ENCODE measurements at places on chromosomes 1 and 21.

- no peak for DNase-seq
These were observed 496.0 kb downstream of the AGBL4 start for GRCh38 chr1:49527606-49528305.

GRCh38 chr1:205355075-205355453, 1.7 kb downstream of the KLHDC8A start:
- no peak for DNase-seq

DNA sequence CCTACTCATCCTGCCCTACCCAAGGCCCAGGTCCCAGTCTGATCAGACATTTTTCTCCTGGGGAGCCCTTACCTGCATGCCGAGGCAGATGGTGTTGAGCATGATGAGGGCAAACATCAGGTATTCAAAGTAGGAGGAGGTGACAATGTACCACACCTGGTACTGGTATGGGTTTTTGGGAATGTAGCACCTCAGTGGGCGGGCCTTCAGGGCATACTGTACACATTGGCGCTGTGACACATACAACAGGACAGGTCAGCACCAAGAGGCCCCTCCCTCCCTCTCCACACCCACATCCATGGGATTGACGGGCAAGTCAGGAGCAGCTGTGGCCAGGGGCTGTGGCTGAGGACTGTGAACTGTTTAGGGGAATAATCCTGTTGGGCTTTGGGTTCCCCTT, 37.1 kb upstream of the KIF21B start:
- DNase-seq, result no peak

DNA sequence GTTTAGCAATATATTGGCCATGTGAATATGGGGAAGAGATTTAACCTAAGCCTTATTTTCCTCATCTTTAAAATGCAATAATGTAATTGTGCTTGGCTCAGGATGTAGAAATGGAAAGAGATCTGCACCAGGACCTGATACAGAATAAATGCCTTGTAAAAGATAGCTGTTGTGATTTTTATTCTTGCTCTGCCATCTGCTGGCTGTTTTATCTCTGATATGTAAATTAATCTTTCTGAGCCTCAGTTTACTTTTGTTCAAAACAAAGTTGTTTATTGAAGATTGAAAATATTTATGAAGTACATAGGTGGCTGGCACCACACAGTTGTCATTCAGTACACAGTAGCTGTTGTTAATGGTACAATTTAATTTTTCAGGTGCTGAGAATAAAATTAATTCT, 21.9 kb downstream of the ZYG11B start:
- DNase-seq, result no peak

DNA sequence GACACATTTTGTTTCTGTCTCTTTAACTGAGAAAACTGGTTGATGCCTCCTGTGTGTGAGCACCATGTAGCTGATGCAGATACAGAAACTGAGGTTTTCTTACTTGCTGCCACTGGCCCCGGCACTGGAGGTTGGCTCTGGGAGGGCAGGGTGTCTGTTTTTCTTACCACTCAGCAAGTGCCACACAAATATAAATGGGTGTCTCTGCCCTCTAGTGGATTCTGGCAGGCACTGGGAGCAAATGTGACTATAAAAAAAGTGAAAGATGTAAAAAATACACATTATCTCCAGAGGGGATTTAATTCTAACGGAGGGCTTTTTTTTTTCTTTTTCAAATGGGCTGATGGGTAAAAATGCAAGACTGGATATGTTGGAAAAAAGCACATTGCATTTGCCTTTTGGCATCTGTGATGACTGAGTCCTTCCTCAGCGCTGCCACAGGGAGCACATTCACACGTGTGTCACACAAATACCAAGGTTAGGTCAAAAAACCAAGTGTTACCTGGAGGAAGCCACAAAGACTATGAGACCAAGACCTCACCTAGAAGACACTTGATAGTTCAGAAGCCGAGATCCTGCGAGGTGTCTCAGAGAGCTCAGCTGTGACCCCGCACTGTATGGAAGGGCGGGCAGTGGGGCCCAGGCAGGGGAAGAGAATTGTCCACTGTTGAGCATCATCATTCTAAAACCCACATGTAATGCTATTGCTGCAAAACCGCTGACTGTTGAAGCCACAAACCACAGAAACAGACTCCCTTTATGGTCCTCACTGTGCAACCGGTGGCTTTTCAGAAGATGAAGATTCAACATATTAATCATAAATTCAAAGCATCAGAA, 18.9 kb downstream of the PGBD2 start:
- DNase-seq, result peak; percentile 16

GRCh38 chr1:2833454-2834145, 32.1 kb upstream of the TTC34 start:
- DNase-seq, result no peak

DNA sequence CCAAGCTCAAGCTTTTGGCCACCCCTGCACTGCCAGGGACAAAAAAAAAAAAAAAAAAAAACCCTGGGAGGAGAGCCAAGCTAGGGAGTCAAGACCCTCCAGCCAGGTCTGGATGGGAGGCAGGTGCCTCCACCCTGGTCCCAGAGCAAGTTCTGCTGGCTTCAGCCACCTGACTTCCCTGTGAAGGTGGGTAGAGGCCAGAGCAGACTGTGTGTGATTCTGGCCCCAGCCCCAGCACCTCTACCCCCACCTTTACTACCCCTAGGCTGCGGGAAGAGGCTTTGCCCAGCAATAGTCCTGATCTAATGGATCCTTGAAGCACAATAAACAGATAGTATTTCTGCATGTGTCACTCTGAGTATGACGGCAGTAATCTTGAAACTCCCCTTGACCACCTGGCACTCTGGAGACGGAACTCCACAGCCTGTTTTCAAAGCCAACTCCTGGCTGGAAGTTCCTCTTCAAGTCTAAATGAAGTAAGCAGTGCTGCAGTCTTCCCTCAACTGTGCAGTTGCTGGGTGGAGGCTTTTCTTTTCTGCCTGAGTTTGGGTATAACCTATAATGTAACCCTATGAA, 9.8 kb downstream of the PDZK1IP1 start:
- DNase-seq, result no peak

DNA sequence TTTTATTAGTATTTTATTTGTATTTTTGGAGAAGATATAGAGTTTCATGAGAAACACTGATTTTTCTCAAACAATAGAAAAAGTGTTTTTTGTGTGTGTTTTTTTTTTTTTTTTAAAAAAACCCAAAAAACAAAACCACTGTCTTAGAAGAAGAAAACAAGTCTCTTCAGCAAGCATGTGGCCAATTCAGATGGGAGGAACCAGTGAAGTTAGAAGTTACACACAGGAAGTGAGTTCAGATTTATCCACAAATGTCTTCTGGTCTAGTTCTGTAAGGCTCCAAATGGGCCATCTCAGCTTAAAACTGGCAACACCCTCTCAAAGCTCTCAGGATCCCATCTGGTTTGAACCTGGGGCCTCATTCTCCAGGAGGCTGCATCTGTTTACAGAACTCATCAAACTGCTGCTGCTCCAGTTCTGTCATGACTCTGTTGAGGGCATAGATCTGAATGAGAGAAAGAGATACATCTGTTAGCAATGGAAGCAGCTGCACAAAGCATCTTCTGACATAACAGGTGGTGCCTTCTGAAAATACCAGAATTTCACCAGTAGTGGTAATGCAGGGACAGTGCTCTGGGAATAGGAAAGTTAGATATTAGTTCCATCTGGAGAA, 9.8 kb upstream of the ERMAP start:
- DNase-seq, result no peak

DNA sequence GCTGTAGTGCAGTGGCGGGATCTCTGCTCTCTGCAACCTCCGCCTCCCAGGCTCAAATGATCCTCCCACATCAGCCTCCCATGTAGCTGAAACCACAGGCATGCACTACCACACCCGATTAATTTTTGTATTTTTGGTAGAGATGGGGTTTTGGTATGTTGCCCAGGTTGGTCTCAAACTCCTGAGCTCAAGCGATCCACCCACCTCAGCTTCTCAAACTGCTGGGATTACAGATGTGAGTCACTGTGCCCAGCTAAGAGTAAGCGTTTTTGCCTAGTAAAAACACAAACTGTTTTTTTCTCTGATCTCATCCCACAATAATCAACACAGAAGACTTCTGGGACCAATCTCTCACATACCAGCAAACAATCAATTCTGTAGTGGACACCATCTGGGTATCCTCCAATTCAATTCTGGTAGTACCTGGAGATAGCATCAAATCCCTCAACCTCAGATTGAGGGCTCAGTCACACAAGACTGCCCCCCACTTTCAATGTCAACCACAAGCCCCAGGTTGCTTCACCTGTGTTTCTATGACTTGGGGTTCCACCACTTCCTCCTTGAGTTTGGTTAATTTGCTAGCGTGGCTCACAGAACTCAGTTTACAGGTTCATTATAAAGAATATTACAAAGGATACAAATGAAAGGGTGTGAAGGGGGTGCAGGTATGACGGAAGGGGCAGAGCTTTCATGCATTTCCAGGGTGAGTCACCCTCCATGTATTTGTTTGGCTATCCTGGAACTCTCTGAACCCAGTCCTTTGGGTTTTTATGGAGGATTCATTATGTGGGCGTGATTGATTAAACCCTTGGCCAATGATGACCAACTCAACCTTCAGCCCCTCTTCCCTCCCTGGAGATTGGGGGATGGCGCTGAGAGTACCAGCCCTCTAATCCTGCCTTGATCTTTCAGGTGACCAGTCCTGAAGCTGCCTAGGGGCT, 40.0 kb upstream of the RHOU start:
- DNase-seq, result no peak

GRCh38 chr1:94727846-94728715, 92.1 kb upstream of the SLC44A3 start:
- no peak for DNase-seq

GRCh38 chr21:23130308-23130707, 2132.1 kb downstream of the NCAM2 start:
- DNase-seq, result no peak

DNA sequence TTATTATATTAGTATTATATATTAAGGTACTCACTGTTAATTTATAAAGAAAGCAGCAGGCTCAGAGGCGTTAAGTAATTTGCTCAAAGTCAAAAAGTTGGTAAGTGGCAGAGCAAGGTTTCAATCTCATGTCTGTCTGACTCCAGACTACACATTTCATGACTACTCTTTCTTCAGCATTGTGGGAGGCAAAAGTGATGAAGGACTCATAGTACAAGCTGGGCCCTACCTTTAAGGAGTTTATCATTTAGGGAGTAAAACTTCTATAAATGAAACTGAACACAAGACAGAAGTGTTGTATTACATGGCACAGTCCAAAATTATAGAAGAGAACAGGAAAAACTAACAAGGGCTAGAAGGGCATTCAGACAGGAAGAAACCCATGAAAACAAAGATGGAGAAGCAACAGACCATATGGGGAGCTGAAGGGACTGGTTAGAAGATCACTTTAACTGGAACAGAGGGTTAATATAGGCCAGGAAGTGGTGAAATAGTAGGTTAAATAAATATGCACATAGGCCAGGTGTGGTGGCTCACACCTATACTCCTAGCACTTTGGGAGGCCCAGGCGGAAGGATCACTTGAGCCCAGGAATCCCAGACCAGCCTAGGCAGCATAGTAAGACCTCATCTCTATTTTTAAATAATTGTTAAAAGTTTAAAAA, 11.5 kb downstream of the SORT1 start:
- DNase-seq, result no peak

GRCh38 chr1:206455289-206455665, 15.0 kb upstream of the IKBKE start:
- DNase-seq, result no peak

GRCh38 chr1:64451440-64451839, 18.5 kb upstream of the CACHD1 start:
- no peak for DNase-seq

DNA sequence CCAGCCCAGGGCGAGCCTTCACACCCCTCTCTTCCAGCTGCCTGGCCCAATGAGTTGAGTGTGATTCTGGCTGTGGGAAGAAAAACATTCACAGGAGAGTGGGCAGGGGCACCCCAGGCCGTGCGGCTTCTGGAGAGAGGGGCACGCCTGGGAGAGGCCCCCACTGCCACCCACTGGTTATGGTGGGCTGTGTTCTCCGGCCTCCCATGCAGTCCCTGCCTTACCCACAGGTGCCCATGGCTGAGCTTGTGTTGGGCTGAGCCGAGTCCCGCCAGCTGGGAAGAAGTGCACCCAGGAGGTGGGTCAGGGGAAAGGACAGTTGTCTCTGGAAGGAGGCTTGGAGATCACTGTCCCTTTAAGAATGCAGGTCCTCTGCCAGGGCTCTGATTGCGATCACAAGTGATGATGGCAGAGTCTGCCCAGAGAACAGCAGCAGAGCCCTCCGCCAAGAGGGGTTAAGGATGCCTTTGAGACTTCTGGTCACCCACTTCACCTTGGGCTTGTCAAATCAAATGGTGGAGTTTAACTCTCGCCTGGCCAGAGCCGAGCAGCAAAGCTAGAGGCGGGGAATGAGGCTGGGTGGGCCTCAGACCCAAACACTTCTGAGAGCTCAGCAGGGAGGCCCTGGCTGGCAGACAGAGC, 124.7 kb upstream of the ARHGEF16 start:
- no peak for DNase-seq

DNA sequence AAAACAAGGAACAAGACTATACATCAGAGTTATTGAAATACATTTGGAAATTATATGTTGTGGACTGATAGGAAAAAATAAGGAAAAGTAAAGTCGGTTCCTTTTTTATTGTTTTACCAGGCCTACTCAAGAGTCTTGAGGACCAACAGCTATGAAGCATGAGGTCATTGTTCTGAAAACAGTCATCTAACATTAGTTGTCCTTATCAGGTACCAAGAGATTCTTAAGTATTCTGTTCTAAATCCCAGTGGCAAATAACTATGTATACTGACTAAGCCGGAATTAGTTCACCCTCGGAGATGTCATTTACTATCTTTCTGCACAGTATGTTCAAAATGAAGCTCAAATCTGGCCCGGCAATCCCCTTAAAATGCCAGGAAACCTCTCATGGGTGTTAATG, 585 bp downstream of the ADGRL4 start:
- no peak for DNase-seq

- no peak for DNase-seq
These were observed 1.4 kb downstream of the BCL10 start for GRCh38 chr1:85274969-85275453.

DNA sequence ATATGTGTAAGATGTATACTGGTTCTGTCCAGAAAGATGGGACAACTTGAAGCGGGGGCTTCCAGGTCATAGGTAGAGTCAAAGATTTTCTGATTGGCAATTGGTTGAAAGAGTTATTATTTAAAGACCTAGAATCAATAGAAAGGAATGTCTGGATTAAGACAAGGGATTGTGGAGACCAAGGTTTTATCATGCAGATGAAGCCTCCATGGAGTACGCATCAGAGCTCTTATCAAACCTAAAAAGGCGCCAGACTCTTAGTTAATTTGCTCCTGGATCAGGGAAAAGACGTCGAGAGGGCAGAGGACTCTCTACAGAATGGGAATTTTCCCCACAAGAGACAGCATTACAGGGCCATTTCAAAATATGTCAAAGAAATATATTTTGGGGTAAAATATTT, 23.7 kb upstream of the ETV3 start:
- no peak for DNase-seq

GRCh38 chr1:40755067-40755466, 28.5 kb upstream of the KCNQ4 start:
- DNase-seq, result no peak

DNA sequence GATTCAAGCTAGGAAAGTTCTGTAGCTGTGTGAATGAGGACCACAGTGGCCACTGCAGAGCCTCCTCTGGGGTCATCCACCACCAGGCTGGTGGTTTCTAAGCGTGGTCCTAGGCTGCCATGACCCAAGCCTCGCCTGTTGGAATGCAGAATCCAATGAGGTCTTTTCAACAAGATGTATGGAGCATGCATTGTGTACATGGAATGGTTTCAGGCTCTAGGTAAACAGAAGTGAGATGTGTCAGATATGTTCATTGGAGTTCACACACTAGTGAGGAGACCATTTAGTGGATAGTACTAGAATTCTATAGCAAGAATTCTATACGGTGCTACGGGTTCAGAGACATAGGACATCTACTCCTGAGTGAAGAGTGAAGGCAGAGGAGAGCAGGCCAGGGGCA, 10.7 kb downstream of the RNU5D-1 start:
- no peak for DNase-seq

GRCh38 chr1:222117809-222118208, 375.9 kb upstream of the DUSP10 start:
- DNase-seq, result no peak

All from activated CD8-positive, alpha-beta memory T cell treated with anti-CD3 and anti-CD28 coated beads for 4 hours (primary cell).